ENCODE measurements at places on chromosomes 4 and X.

DNA sequence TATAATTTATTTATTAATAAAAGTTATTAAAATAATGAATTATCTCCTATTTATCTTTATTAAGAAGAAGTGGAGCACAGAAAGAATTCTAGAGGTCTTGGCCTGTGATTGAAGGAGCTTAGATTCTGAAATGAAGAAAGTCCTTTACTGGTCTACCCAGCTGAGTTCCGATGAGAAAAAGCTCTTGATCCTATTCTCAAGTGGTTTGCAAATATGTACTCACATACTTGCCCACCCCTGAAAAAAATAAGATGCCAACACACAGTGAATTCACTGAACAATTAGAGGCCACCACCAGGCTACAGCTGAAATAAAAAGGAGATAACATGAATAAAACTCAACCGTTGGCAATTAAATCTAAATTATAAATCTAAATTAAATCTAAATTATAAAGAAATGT is 253.4 kb downstream of the MAPK10 start:
- no peak for DNase-seq

DNA sequence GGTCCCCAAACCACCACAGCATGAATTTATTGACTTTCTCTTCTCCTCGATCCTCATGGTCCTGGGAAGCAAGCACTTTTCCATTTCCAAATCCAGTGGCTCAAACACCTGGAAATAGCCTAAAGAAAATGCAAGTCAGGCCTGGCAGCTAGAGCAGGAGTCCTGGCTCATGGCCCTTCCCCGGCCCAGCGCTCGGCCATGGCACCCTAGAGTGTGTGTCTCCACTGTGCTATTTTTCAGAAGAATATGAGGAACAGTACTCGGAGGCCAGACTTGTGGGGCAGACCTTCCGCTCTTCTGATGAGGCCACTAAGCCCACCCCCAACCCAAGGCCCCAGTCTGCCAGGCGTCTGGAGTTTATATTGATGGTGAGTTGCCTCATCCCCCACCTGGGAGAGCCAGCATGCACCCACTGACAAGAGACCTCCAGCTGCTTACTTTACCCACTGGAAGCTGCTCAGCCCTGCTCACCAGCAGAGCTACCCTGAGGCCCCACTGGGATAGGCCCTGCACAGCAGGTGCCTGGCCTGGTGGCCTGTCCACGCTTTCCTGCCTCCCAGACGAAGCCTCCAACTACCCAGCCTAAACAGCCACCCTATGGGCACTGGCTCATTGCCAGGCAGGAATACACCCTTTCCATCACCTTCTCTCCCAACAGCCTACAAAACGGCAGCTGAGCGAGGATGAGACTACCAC is 2.3 kb upstream of the RTL5 start:
- DNase-seq = no peak

DNA sequence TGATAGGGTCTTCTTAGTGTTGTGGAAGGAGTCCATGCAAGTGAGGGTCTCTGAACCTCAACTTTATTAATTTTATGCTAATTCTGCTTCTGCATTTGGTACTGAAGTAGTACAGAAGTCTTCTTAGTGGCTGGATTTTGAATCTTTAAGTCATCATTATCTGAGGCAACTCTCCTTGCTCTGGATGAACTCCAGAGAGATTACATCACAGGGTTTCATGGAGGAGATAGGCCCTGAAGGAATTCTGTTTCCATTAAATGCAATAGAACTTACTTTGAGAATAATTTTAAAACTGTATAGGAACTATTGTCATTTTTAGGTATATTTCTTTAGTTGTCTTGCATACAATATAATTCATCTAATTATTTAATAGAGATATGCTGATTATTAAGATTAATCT is 451.2 kb downstream of the FAT4 start:
- DNase-seq = no peak

GRCh38 chr4:135368831-135369230 is 1167.2 kb upstream of the PABPC4L start:
- no peak for DNase-seq

- no peak for DNase-seq
These were observed 182.8 kb downstream of the BANK1 start for GRCh38 chr4:101973361-101973760.

DNA sequence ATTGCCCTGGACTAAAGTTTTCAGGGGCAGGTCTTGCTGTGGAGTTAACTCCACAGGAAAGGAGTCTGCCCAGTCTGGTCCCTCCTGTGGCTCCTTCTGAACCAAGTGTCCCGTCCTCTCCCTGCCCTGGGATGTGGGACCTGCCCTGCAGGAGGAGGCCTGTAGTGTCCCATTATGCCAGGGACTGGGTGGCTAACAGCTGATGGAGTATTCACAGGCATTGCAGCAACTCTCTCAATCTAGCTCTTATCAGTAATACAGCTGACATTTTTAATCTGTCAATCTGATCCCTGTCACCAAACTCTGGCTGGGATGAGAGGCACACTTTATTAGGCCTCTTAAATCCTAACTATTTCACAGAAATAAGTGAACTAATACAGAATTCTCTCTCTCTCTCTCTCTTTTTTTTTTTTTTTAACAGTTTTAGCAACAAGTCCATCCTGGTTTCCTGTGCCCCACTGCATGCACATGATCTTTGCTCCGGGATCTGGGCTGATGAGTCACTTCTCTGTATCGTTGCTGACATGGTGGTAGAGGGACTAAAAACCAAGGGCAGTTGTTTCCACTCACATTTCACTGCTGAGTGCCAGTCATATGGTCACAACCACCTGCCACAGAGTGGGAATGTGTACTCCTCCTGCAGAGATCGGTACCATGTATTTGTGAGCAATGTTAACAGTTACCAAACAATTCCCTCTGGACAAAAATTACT is 39.1 kb downstream of the HAND2 start:
- DNase-seq = no peak

DNA sequence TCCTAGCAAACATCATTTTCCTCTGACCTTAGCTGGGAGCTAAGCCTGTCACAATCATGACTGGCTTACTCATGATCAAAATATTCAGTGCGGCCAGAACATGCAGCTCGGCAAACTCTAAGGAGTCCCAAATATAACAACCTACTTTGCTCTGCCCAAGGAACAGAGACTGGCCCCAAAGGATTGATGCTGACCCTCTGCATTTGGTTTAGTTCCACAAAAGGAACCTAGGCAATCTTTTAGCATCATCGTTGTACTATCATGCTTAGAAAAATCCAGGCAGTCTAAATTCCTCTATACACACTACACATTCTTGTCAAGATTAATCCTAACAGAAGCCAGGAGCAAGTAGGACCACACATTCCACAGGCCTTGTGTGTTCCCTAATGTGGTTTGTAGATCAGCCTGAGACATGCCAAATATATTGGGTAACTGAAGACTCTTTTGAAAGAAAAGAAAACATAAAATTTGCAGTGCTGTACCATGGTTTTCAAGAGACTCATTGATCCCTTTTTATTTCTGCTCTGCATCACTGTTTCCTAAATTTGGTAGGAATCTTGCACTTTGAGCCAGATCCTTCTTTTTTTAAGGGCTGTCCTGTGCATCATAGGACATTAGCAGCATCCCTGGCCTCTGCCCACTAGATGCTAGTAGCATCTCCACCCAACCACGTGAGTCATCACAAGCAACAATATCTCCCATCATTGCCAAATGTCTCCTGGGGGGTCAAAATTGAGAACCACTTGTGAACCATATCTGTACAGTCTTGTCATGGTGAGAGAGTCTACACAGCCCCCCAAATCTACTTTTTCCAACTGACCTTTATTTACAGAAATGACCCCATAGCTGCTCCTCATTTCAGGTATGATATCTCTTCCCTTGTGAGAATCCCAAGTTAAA is 17.6 kb upstream of the CC2D2A start:
- DNase-seq = no peak

GRCh38 chrX:3286196-3286945 is 60.1 kb downstream of the MXRA5 start:
- no peak for DNase-seq

GRCh38 chr4:74181219-74181618 is 23.3 kb downstream of the MTHFD2L start:
- DNase-seq = no peak

DNA sequence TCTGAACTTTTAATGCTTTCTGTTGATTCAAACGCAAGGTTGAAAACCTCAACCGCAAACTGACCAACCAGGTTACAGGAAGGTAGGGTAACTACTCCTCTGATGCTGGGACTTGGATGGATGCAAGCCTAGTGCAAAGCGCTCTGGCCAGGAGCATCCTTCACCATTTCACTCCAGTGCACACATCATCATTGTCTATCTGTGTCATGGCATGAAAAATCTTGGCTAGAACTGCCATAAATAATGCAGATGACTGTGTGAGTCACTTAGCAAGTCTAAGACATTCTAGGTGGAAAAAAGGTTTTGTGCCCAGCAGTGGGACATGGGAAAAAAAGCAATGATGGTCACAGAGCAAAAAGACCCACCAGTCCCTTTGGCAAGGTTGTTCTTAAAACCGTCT is 10.9 kb downstream of the ADGRA3 start:
- no peak for DNase-seq

GRCh38 chrX:136867518-136867917 is 13.0 kb downstream of the RBMX start:
- no peak for DNase-seq

GRCh38 chr4:22416403-22416802 is 99.5 kb downstream of the ADGRA3 start:
- DNase-seq = no peak

GRCh38 chr4:142984871-142985585 is 138.9 kb upstream of the INPP4B start:
- no peak for DNase-seq

DNA sequence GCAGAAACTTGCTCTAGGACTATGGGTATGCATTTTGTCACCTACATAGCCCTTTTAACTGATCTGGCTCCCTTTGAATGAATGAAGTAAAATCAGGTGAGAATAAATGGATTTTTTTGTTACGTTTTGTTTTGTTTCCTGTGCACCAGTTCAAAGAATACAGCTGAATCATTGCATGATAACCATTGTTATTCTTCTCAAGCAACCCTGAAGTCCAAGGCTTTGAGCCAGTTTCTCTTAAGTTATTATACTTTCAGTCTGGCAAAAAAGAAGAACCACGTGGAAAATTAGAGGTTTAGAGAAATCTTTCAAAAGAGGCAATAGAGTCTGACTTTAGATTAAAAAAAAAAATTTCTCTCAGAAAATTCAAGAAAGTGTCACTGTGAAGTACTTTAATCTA is 398.6 kb upstream of the TECRL start:
- no peak for DNase-seq

GRCh38 chr4:145186729-145187128 is 6.3 kb upstream of the OTUD4 start:
- no peak for DNase-seq

DNA sequence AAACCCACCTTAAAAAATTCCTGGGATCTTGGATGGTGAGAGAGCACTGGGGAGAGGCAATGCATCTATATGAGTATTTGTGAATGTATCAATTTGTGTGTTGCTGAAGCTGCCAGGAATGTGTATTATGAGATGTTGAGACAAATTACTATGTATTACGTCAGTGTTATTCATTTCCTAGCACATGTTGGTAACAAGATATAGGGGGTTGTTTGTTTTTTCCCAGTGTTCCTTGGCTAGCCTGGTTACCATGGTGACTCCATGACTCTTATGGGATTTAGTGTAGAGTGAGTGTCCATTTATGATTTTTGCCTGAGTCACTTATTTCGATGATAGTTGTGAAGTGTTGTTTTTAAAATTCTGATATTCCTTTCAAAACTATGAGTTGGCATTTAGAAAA is 65.6 kb downstream of the RAB40A start:
- no peak for DNase-seq

DNA sequence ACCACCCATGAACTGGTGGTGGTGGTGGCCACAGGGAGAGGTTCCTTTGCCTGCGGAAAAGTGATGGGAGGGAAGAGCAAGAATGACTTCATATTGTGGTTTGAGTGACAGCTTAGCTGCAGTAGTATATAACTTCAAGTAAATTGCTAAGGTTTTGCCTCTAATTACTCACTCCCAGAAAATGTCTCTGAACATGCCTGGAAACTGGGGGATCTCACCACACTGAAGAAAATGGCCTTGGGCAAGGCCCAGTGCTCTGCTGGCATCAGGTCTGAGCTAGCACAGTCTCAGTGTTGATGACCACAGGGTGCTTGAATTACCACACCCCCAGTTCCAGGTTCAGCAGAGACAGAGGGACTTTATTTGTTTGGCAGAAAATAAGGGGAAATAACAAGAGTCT is 2085.4 kb downstream of the ARAP2 start:
- no peak for DNase-seq

DNA sequence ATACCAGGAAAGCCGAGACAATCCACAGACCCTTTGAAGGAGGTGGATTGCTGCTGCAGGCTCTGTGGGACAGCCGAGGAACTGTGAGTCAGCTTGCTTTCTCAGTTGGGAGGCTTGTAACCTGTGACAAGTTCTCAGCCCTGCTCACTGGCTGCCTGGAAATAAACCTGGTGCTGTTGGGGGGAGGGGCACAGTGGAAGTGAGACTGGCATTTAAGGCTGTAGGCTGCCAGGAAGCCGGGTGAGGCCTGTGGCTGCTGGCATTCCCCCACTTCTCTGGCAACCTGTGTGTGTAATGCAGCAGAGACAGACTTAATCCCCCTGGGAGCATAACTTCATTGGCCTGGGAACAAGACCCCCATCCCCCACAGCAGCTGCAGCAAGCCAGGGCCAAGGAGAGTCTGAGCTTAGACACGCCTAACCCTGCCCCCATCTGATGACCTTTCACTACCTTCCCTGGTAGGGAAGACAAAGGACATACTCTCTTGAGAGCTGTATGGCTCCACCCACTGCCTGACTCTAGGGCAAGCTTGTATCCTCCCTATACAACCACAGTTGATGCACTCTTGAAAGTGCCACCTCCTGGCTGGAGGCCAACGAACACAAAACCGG is 64.1 kb downstream of the ALPK1 start:
- DNase-seq = no peak

DNA sequence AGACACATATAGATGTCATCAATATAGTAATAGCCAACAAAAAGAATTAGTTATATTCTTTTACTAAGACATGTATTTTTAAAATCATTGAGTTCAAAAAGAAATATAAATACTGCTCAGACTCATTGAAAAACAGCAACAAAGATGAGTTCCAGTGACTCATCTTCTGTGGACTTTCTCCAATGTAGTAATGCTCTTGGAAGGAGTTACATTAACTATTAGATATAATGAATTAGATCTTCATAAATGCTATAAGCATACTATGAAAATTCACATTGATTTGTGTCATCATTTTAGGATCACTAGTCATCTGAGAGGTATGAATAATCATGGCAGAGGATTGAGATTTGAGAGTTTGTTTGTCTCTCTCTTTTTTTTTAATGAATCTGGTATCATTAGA is 547.8 kb upstream of the PCDH7 start:
- DNase-seq = no peak

GRCh38 chr4:98939438-98939837 is 10.5 kb upstream of the EIF4E start:
- DNase-seq = no peak
